ENCODE measurements at places on chromosomes 4 and X. TPM values are rescaled to one million over a fixed set of nuclear protein-coding genes. Genes with fewer than 3 reads are reported as not detected.

GRCh38 chr4:165379678-165380064 lies 863 bp downstream of the CPE start:
- H3K27ac ChIP-seq = peak overlapping the region; percentile 89
- H3K4me3 ChIP-seq = peak overlapping the region; percentile 69
- peak; percentile 64 for DNase-seq
- peaks cover 25% of the 10 kb centered on the region for H3K4me1 ChIP-seq
- H3K36me3 ChIP-seq = no peaks in the 10 kb centered on the region

DNA sequence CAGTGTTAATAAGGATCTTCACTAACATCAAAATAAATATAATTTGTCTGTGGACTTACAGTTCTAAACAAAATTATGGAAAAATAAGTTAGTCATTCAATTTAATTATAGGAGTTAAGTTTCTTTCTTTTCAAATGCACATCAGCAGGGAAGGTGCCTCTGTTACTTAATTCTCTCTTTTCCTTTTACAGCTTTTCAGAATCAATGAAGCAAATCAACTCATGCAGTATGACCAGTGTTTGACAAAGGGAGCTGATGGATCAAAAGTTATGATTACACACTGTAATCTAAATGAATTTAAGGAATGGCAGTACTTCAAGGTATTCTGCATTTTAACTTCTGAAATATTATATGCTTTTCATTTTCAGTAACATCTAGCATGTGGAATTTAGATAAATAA lies 15.9 kb downstream of the HMGB2 start:
- no peak overlapping the region for H3K27ac ChIP-seq
- no peak overlapping the region for H3K4me3 ChIP-seq
- peaks cover 68% of the 10 kb centered on the region for H3K36me3 ChIP-seq
- no peaks in the 10 kb centered on the region for H3K27me3 ChIP-seq
- no peaks in the 10 kb centered on the region for H3K4me1 ChIP-seq
- DNase-seq = no peak

SPIN4 gene
- 1.00 TPM for polyA plus RNA-seq

GRCh38 chr4:162700815-162701361 lies 465.8 kb downstream of the NAF1 start:
- no peak for DNase-seq
- no peak overlapping the region for H3K4me3 ChIP-seq
- H3K27ac ChIP-seq = no peak overlapping the region
- no peaks in the 10 kb centered on the region for H3K36me3 ChIP-seq
- H3K4me1 ChIP-seq = no peaks in the 10 kb centered on the region

DNA sequence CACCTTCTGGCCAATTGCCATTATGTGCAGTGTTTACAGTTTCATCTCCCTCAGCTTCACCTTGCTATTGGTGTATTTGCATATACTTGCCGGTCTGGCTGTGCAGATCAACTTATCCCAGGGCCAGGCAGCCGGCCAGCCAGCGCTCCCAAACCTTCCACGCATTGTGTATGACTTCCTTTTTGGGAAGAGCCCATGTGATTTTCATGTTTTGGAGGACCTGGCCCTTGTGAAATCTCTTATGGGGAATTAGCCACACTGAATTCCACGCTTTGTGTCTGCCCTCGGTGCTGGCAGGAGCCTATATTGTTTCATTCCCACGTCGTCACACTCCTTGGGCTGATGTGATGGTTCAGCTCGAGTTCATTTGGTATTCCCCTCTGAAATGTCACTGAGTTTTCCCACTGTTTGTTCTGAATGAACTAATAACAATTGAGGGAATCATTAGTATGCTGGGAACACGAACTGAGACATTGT lies 6.0 kb upstream of the PDLIM3 start:
- H3K27ac ChIP-seq = peak overlapping the region; percentile 64
- DNase-seq = peak; percentile 73
- H3K27me3 ChIP-seq = peaks cover 8% of the 10 kb centered on the region
- H3K4me1 ChIP-seq = peaks cover 39% of the 10 kb centered on the region
- no peaks in the 10 kb centered on the region for H3K36me3 ChIP-seq

RASL11B gene
- polyA plus RNA-seq = 1.8 TPM

LINC00632 gene
- polyA plus RNA-seq = 1.1 TPM

DNA sequence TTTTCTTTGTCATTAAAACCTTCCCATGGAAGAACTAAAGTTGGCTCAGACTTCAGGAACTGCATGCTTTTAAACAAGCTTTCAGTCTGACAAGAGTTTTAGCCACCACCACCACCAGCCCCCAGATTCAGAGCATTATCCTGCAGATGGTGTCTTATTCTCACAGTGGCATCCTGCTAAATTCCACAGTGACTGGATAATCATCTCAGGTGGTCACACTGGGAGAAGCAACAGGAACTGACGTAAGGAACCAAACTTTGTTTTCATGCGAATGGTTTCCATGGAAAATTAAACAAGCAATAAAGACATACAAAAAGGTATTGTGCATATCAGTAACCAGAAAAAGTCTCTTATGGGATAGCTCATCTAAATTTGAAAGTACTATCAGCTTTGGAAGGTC lies 370.7 kb downstream of the FBXW7 start:
- no peaks in the 10 kb centered on the region for H3K36me3 ChIP-seq
- no peak overlapping the region for H3K4me3 ChIP-seq
- no peak for DNase-seq
- H3K27ac ChIP-seq = no peak overlapping the region
- H3K4me1 ChIP-seq = no peaks in the 10 kb centered on the region
- H3K27me3 ChIP-seq = no peaks in the 10 kb centered on the region

SHROOM3 gene
- polyA plus RNA-seq = 15.3 TPM

- H3K36me3 ChIP-seq = no peaks in the 10 kb centered on the region
- DNase-seq = no peak
- H3K4me1 ChIP-seq = no peaks in the 10 kb centered on the region
- H3K27ac ChIP-seq = no peak overlapping the region
- H3K4me3 ChIP-seq = no peak overlapping the region
These were observed 82.4 kb upstream of the HPRT1 start for GRCh38 chrX:134377537-134377936.

- H3K4me1 ChIP-seq = peaks cover 3% of the 10 kb centered on the region
- H3K27me3 ChIP-seq = no peaks in the 10 kb centered on the region
- no peak overlapping the region for H3K27ac ChIP-seq
- H3K36me3 ChIP-seq = no peaks in the 10 kb centered on the region
- no peak for DNase-seq
These were observed 100.8 kb downstream of the ANXA3 start for GRCh38 chr4:78652282-78652876.

ATP6AP1 gene
- 16.8 TPM for polyA plus RNA-seq

GRCh38 chr4:79042079-79042674 lies 102.9 kb upstream of the PAQR3 start:
- no peak for DNase-seq
- H3K27me3 ChIP-seq = no peaks in the 10 kb centered on the region
- no peaks in the 10 kb centered on the region for H3K36me3 ChIP-seq
- H3K4me1 ChIP-seq = peaks cover 9% of the 10 kb centered on the region
- no peak overlapping the region for H3K4me3 ChIP-seq

GRCh38 chrX:114272096-114272686 lies 311.7 kb upstream of the HTR2C start:
- H3K36me3 ChIP-seq = no peaks in the 10 kb centered on the region
- no peak for DNase-seq
- H3K4me1 ChIP-seq = no peaks in the 10 kb centered on the region

GRCh38 chr4:110527156-110527555 lies 51.2 kb downstream of the ENPEP start:
- DNase-seq = no peak
- H3K27me3 ChIP-seq = no peaks in the 10 kb centered on the region
- H3K4me1 ChIP-seq = no peaks in the 10 kb centered on the region
- no peaks in the 10 kb centered on the region for H3K36me3 ChIP-seq

GRCh38 chrX:19876962-19877361 lies 10.4 kb downstream of the SH3KBP1 start:
- H3K4me1 ChIP-seq = no peaks in the 10 kb centered on the region
- no peak overlapping the region for H3K4me3 ChIP-seq
- no peaks in the 10 kb centered on the region for H3K27me3 ChIP-seq
- DNase-seq = no peak

DNA sequence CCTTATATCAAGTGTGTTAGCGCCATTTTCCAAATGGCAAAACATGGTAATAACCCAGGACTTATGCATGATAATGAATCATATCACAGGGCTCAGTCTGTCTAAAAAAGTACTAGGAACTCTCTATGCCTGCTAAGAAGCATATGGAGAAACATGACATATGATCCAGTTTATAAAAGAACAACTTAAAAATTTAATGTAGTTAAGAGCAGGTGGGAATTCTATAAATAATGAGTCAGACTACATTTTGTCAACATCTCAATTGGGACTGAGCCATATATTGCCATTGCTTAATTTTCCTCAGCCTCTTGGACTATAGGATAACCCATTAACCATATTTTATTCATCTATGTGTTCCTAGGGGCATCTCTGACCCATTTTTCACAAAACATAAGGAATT lies 360.4 kb upstream of the AGA start:
- no peaks in the 10 kb centered on the region for H3K4me1 ChIP-seq
- no peak for DNase-seq
- no peak overlapping the region for H3K4me3 ChIP-seq

GRCh38 chr4:119097282-119097900 lies 38.2 kb upstream of the MYOZ2 start:
- peaks cover 8% of the 10 kb centered on the region for H3K4me1 ChIP-seq
- H3K36me3 ChIP-seq = no peaks in the 10 kb centered on the region
- no peak overlapping the region for H3K27ac ChIP-seq
- no peak overlapping the region for H3K4me3 ChIP-seq
- no peaks in the 10 kb centered on the region for H3K27me3 ChIP-seq

MAGEA1 gene
- not detected for polyA plus RNA-seq

- H3K27ac ChIP-seq = no peak overlapping the region
- H3K36me3 ChIP-seq = no peaks in the 10 kb centered on the region
- H3K4me3 ChIP-seq = no peak overlapping the region
These were observed 8.3 kb downstream of the BMP3 start for GRCh38 chr4:81038636-81039350.

DNA sequence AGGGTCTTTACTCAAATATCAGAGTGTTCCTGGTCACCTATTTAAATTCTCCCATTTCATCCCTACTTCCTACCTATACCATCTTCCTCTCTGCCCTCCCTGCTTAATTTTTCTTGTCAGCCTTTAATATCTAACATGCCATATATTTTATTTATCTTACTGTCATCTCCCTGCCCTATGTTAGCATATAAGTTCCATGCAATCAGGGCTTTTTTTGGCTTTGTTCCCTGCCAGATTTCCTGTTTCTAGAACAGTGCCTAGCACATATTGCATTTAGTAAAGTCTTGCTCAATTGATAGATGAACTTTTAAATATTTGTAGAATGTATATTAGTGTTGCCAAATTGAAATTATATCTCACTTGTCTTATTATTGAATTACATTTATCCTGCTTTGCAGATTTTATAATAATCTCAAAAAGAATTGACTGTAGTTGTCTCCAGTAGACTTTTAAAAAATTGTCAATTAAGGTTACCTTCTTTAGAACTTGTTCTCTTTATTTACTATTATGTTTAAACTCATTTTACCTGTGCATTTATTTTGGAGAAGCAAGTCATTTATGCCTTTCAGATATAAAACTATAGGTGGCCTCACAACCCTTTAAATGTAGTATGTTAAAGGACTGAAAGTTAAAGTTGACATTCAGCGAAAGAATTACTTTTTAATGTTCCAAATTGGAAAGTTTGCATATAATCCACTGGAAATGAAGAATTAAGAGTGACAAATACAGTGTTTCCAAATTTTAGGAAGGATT lies 108.2 kb upstream of the BMPR1B start:
- H3K4me3 ChIP-seq = no peak overlapping the region
- H3K4me1 ChIP-seq = peaks cover 42% of the 10 kb centered on the region
- peaks cover 18% of the 10 kb centered on the region for H3K36me3 ChIP-seq
- no peak for DNase-seq
- no peak overlapping the region for H3K27ac ChIP-seq

OSTC gene
- 63.9 TPM for polyA plus RNA-seq

DNA sequence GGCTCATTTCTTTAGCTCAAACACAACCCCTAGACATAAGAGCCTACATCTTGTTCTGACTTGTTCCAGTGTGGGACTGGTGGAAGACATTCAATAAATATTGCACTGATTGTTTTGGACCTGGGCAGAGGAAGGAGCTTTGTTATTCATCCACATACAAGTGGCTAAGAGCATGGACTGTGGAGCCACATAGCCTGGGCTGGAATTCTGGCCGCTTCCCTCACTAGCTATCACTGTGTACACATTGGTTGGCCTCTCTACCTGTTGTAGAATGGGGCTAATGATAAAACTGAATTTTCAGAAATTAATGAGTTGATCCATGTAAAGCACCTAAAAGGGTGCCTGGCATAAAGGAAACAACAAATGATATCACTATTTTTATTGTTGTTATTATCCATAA lies 80.0 kb downstream of the ZNF674 start:
- no peak overlapping the region for H3K27ac ChIP-seq
- DNase-seq = no peak
- peaks cover 59% of the 10 kb centered on the region for H3K36me3 ChIP-seq
- no peak overlapping the region for H3K4me3 ChIP-seq
- H3K27me3 ChIP-seq = no peaks in the 10 kb centered on the region
- H3K4me1 ChIP-seq = no peaks in the 10 kb centered on the region

All from stomach (tissue), 19 donors.